ENCODE measurements at places on chromosomes 1 and 21.

GRCh38 chr1:94804442-94804837, 15.7 kb upstream of the SLC44A3 start:
- no peak for DNase-seq

DNA sequence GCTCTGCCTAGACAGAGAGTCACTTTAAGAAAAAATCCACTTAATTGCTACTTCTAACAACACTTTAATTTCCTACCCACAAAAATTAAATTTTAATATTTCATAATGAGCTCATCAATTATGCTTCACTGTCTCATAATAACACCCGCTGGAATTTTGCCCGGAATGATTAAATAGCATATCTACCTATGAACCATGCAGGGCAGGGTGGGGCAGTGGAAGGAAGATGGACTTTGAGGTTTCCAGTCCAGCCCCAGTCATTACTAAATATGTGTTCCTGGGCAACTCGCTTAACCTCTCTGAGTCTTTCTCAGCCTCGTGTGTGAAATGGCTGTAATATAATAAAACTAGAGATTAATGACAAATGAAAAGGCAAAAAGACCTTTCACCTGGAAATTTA, 32.8 kb upstream of the SLC45A1 start:
- no peak for DNase-seq

DNA sequence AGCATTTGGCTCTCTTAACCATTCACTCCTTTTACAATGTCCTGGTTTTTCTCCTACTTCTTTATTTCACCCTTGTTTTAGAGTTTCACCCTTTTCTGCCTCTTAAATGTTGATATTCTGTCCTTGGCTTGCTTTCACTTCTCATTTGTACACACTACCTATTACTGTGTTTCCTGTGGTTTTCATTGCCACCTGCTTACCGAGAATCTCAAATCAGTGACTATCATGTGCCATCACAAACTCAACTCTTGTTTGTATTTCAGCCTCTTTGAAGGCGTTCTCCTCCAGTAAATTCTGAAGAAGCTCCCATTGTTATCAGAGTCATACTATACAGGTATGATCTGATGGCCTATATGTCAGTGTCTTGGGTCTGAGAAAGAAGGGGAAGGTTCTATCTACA, 65.7 kb downstream of the NPHS2 start:
- no peak for DNase-seq

DNA sequence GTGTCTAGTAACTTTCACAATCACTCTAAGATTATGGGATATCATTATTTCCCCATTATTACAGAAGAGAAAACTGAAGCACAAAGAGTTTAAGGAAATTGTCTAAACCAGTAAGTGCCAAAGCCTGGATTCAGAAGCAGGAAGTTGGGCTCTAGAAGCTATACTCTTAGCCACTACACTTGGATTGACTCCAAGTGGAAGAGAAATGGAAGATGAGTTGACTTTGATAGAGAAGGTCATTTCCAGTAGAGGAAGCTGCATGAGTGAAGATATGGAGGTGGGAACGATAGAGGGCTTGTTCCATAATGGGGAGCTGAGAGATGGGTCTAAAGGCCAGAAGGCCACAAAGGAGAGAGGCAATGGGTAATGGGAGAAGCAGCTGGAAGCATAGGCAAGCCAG, 11.7 kb upstream of the TDRD10 start:
- no peak for DNase-seq

DNA sequence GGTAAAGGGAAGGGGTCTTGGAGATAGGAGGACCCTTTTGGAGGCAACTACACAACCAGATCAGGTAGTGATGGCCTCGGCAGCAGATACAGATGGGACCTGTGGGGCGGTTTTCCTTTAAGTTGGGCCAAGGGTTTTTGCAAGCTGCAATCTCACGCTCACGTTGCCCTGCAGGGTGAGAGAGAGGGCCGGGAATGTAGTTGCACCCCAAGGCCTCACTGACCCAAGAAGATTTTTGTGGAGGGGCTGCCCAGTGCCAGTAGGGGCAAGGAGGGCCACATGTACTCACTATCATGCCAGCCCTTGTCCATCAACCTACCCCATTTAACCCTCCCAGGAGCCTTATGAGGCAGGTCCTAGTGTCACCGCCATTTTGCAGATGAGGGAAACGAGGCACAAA, 57.7 kb upstream of the SELENON start:
- DNase-seq: no peak

- no peak for DNase-seq
Measured at GRCh38 chr1:35882586-35882944, 444 bp upstream of the AGO1 start.

- no peak for DNase-seq
Measured at GRCh38 chr1:86430376-86430775, 6.4 kb downstream of the CLCA2 start.

DNA sequence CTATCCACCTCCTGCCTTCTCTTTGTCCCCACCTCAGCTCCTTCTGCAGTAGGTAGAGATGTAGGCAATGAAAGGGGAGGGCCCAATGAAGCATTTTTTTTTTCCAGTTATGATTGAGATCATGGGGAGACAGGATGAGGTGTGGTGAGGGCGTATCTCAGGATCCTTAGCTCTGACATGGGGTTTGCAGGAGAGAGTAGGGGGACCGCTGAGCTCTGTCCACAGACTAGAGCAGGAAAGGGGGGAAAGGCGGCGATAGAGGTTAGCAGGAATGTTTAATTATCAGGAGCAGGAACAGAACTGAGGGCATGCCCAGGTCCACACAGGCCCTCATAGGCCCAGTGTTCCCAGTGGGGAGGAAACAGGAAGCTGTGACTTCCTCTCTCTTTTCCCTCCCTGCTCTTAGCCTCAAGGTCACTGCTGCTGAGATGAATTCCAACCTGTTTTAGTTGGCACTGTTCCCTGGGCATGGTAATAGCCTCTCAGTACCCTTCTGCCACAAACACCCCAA, 901 bp upstream of the RXFP4 start:
- DNase-seq: no peak
